GM23248 (cell line): ENCODE measurements at places on chromosomes 2 and 18. TPM values are rescaled to one million over a fixed set of nuclear protein-coding genes. Genes with fewer than 3 reads are reported as not detected.
A peak's percentile ranks its signal among the peaks of the same experiment; 100 is the strongest.

Gene EVX2
- total RNA-seq: not detected in 2 replicates

GRCh38 chr18:27854631-27855030, 322.3 kb downstream of the CDH2 start:
- H3K27me3 ChIP-seq: no peaks in the 10 kb centered on the region
- H3K36me3 ChIP-seq: no peaks in the 10 kb centered on the region

GRCh38 chr2:231482806-231483391, 18.6 kb upstream of the NCL start:
- peak; percentile 88 for DNase-seq
- H3K27me3 ChIP-seq: no peaks in the 10 kb centered on the region
- peak overlapping the region; percentile 33 for H3K27ac ChIP-seq
- H3K36me3 ChIP-seq: no peaks in the 10 kb centered on the region
- no peaks in the 10 kb centered on the region for H3K4me1 ChIP-seq

GRCh38 chr2:16791496-16791895, 125.9 kb upstream of the CYRIA start:
- H3K27me3 ChIP-seq: no peaks in the 10 kb centered on the region
- no peak for DNase-seq
- H3K4me1 ChIP-seq: no peaks in the 10 kb centered on the region
- H3K27ac ChIP-seq: no peak overlapping the region
- H3K36me3 ChIP-seq: no peaks in the 10 kb centered on the region
- H3K4me3 ChIP-seq: no peak overlapping the region

GRCh38 chr2:238101891-238102841, 2.0 kb downstream of the ESPNL start:
- H3K4me3 ChIP-seq: no peak overlapping the region
- H3K4me1 ChIP-seq: no peaks in the 10 kb centered on the region
- no peak overlapping the region for H3K27ac ChIP-seq

- H3K27me3 ChIP-seq: no peaks in the 10 kb centered on the region
- no peak for DNase-seq
- no peak overlapping the region for H3K27ac ChIP-seq
- H3K4me3 ChIP-seq: no peak overlapping the region
- no peaks in the 10 kb centered on the region for H3K36me3 ChIP-seq
- no peaks in the 10 kb centered on the region for H3K4me1 ChIP-seq
These were observed 824.0 kb upstream of the FSHR start for GRCh38 chr2:49978341-49978740.

Gene EGR4
- not detected in 2 replicates for total RNA-seq

GRCh38 chr2:106530866-106531265, 43.7 kb downstream of the CD8B2 start:
- H3K4me1 ChIP-seq: no peaks in the 10 kb centered on the region
- H3K27ac ChIP-seq: no peak overlapping the region
- peaks cover 6% of the 10 kb centered on the region for H3K27me3 ChIP-seq
- H3K36me3 ChIP-seq: no peaks in the 10 kb centered on the region
- no peak overlapping the region for H3K4me3 ChIP-seq

- no peak overlapping the region for H3K4me3 ChIP-seq
- no peaks in the 10 kb centered on the region for H3K27me3 ChIP-seq
- DNase-seq: peak; percentile 4
- no peak overlapping the region for H3K27ac ChIP-seq
- no peaks in the 10 kb centered on the region for H3K36me3 ChIP-seq
These were observed 133.5 kb upstream of the UBE2E3 start for GRCh38 chr2:180846756-180847472.

DNA sequence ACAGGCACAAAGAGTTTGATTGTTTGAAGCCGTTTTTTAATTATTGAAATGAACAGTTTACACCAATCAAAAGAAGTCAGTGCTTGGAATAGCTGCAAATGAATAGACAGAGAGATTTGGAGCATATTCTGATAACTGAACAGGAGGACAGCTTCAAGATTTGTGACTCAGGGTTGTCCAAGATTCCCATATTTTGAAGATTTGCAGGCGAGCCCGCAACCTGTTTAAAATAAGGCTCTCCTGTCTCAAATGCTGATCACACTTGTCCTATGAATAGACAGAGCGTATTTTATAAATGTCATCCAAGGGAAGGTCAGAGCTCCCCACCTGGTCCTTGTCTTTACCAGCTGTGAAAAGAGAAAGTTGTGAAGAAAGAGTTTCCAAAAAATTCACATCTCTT, 198.7 kb downstream of the RNF144A start:
- H3K36me3 ChIP-seq: no peaks in the 10 kb centered on the region
- no peak overlapping the region for H3K4me3 ChIP-seq
- DNase-seq: no peak
- H3K4me1 ChIP-seq: no peaks in the 10 kb centered on the region

GRCh38 chr2:174332217-174332963, 2.4 kb upstream of the SP9 start:
- H3K27ac ChIP-seq: no peak overlapping the region
- peaks cover 38% of the 10 kb centered on the region for H3K27me3 ChIP-seq
- DNase-seq: no peak
- no peaks in the 10 kb centered on the region for H3K36me3 ChIP-seq

GRCh38 chr2:64141674-64142405, 2.4 kb downstream of the PELI1 start:
- DNase-seq: peak; percentile 21
- H3K4me3 ChIP-seq: peak overlapping the region; percentile 95
- no peaks in the 10 kb centered on the region for H3K36me3 ChIP-seq
- no peaks in the 10 kb centered on the region for H3K27me3 ChIP-seq
- H3K4me1 ChIP-seq: peaks cover 27% of the 10 kb centered on the region

GRCh38 chr2:223894009-223894408, 51.1 kb downstream of the WDFY1 start:
- no peak for DNase-seq
- H3K4me3 ChIP-seq: no peak overlapping the region
- H3K27ac ChIP-seq: no peak overlapping the region
- H3K27me3 ChIP-seq: no peaks in the 10 kb centered on the region

- no peak overlapping the region for H3K4me3 ChIP-seq
- no peaks in the 10 kb centered on the region for H3K27me3 ChIP-seq
- no peak overlapping the region for H3K27ac ChIP-seq
- no peak for DNase-seq
- H3K4me1 ChIP-seq: peaks cover 22% of the 10 kb centered on the region
These were observed 35.6 kb downstream of the SLC25A12 start for GRCh38 chr2:171858397-171858958.

DNA sequence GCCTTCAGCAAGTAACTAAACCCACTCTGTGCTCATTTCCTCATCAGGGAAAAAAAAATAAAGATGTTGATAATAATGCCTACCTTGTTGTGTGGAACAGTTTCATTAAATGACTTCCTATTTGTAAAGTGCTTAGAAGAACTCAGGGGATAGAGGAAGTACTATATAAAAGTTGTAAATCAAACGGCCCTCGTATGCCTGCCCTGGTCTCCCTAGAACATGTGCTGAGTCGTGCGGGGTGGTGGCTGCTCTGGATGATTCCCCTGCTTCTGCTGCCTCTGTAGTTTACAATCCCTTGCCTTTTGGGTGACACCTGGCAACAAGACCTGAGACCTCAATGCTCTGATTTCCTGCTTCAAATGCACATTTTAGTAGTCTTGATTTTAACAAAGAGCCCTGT, 170.0 kb downstream of the CERS6 start:
- no peak overlapping the region for H3K4me3 ChIP-seq
- no peak overlapping the region for H3K27ac ChIP-seq
- no peak for DNase-seq
- H3K4me1 ChIP-seq: no peaks in the 10 kb centered on the region
- H3K36me3 ChIP-seq: no peaks in the 10 kb centered on the region

Gene AQP12B
- total RNA-seq: not detected in 2 replicates

- H3K4me1 ChIP-seq: peaks cover 8% of the 10 kb centered on the region
- H3K4me3 ChIP-seq: no peak overlapping the region
- H3K27me3 ChIP-seq: no peaks in the 10 kb centered on the region; the same call in 1 of the 2 replicates
- no peak for DNase-seq
These were observed 159.4 kb downstream of the GALNT14 start for GRCh38 chr2:30978854-30979253.

Gene ANO7
- 0.22 and 0.38 TPM in 2 replicates for total RNA-seq

DNA sequence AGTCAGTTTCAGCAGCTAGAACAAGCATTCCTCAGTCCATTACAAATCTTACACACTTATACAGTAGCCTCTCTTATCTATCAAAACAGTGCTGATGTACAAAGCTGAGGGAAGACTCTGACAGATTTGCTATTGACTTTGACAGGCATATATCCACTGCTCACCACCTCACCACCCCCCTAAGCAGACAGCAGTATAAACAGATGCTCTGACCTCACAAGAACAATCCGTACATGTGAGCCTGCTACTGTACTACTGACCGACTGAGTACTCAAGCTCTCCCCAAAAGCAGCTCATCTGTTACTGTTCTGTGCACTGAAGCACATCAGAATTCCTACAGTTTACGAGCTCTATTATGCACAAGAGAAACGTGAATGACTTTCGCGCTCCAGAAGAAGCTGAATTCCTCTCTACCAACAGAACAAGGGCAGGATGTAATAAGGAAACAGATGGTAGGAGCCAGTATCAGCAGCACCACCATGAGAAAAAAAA, 95.6 kb upstream of the PDE1A start:
- H3K27ac ChIP-seq: no peak overlapping the region
- H3K4me3 ChIP-seq: peak overlapping the region; percentile 34; the same call in 1 of the 2 replicates
- no peaks in the 10 kb centered on the region for H3K27me3 ChIP-seq
- peak; percentile 17 for DNase-seq

Gene RAX
- total RNA-seq: not detected in 2 replicates

Gene CCDC102B
- total RNA-seq: 0.89 and 3.2 TPM in 2 replicates

Gene ADCY3
- 42.9 and 47.4 TPM in 2 replicates for total RNA-seq

DNA sequence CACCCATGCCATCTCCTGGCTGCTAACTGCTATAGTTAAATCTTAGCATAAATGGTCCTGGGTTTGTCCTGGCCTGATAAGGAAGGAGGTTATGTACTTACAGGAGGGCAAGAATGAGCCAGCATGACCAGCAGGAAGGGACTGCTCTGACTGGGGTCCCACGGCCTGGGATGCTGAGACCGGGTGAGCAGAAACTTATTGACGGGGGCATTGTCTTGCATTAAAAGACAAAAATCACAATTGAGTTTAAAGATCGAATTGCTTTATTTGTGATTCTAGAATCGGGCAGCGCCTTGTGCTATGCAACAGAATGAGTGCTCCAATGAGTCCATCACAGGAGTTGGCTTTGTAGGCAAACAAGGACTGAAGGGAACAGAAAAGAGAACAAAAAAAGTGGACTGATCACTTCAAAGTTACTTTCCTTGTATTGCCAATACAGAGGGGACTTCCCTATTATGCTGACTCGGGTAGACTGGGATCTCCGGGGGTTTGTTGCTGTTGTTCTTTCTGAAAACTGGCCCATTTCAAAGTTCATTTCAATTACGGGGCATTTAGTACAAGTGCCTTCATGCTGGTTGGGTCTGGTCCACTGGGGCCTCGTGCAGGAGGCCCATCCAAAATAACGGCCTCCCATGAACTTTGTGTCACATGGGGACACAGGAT, 87.1 kb upstream of the SLC66A3 start:
- DNase-seq: no peak
- H3K27me3 ChIP-seq: peaks cover 25% of the 10 kb centered on the region
- no peak overlapping the region for H3K4me3 ChIP-seq
- H3K36me3 ChIP-seq: no peaks in the 10 kb centered on the region
- no peaks in the 10 kb centered on the region for H3K4me1 ChIP-seq

Gene CD302
- total RNA-seq: 8.0 and 13.9 TPM in 2 replicates

Gene CNTNAP5
- total RNA-seq: not detected in 2 replicates

Gene TGFA
- total RNA-seq: 14.8 and 17.3 TPM in 2 replicates

GRCh38 chr2:171791361-171791760, 102.7 kb downstream of the SLC25A12 start:
- H3K27ac ChIP-seq: no peak overlapping the region
- peaks cover 17% of the 10 kb centered on the region for H3K36me3 ChIP-seq
- H3K4me3 ChIP-seq: no peak overlapping the region
- H3K4me1 ChIP-seq: 0 out of 2 replicates have a peak, but pooled peaks cover 3% of the 10 kb centered on the region

Gene XDH
- 1.8 and 2.4 TPM in 2 replicates for total RNA-seq

- no peak overlapping the region for H3K27ac ChIP-seq
- H3K4me1 ChIP-seq: no peaks in the 10 kb centered on the region
- DNase-seq: no peak
These were observed 82.8 kb downstream of the NCK2 start for GRCh38 chr2:105827351-105828096.

- H3K4me1 ChIP-seq: no peaks in the 10 kb centered on the region
- no peaks in the 10 kb centered on the region for H3K36me3 ChIP-seq
- H3K27ac ChIP-seq: no peak overlapping the region
- no peak for DNase-seq
These were observed 27.5 kb downstream of the TFCP2L1 start for GRCh38 chr2:121257480-121257840.

Gene C1QL2
- total RNA-seq: not detected in 2 replicates

DNA sequence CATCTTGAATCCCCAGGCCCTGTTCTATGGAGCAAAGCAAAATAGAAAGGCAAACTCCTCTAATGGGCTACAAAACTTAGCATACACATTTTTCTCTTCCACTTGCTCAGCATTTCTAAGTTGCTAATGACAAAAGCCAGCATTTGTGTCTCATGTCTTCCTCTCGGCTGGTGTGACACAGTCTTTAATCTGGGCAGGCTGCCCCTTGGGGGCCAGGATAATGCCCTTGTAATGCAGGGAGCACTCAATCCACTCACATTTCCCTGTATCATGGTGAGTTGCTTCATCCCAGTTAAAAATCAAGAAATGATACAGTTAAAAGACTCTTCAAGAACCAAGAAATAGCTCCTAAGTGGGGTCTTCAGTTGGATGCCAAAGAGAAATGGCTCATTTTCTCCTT, 109.1 kb upstream of the FBXO11 start:
- DNase-seq: peak; percentile 2
- no peaks in the 10 kb centered on the region for H3K4me1 ChIP-seq
- no peaks in the 10 kb centered on the region for H3K36me3 ChIP-seq

Gene VWC2L
- not detected in 2 replicates for total RNA-seq

- DNase-seq: no peak
- H3K36me3 ChIP-seq: no peaks in the 10 kb centered on the region
- no peaks in the 10 kb centered on the region for H3K27me3 ChIP-seq
- H3K4me3 ChIP-seq: no peak overlapping the region
- H3K27ac ChIP-seq: no peak overlapping the region
These were observed 52.3 kb upstream of the ROCK2 start for GRCh38 chr2:11396467-11397445.

Gene POU3F3
- total RNA-seq: not detected in 2 replicates

Gene PNKD
- 22.8 and 28.6 TPM in 2 replicates for total RNA-seq

DNA sequence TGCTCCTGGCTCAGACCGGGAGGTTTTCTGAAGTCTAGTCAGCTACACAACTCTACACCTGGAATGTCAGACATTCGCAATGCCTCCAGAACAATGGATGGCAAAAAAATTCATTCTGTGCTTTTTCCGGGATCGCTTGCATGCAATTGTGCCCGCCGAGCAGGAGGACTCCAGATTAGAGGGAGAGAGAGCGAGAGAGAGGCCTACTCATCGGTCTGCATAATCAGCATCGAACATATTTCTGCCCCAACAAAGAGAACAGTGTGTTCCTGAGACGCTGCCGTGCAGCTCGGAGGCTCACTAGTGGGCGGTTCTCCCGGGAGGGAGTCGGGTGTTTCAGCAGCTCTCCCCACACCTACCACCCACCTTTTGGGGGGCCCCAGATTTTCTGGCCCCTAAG, 117.1 kb downstream of the KLHL29 start:
- no peaks in the 10 kb centered on the region for H3K27me3 ChIP-seq
- DNase-seq: no peak
- no peak overlapping the region for H3K4me3 ChIP-seq
- H3K27ac ChIP-seq: no peak overlapping the region
- peaks cover 9% of the 10 kb centered on the region for H3K4me1 ChIP-seq

Gene YPEL5
- total RNA-seq: 93.6 and 101 TPM in 2 replicates

- no peaks in the 10 kb centered on the region for H3K36me3 ChIP-seq
- no peak overlapping the region for H3K4me3 ChIP-seq
- no peaks in the 10 kb centered on the region for H3K27me3 ChIP-seq
- H3K4me1 ChIP-seq: peaks cover 13% of the 10 kb centered on the region
These were observed 288.4 kb downstream of the LRRTM1 start for GRCh38 chr2:80016171-80016570.
